NCI-H748 treated with DMSO at 0.1 percent for 48 hours (cell line): ENCODE measurements at places on chromosomes 3 and 15.

GRCh38 chr15:49721621-49722020, 100.8 kb downstream of the DTWD1 start:
- DNase-seq, result no peak

DNA sequence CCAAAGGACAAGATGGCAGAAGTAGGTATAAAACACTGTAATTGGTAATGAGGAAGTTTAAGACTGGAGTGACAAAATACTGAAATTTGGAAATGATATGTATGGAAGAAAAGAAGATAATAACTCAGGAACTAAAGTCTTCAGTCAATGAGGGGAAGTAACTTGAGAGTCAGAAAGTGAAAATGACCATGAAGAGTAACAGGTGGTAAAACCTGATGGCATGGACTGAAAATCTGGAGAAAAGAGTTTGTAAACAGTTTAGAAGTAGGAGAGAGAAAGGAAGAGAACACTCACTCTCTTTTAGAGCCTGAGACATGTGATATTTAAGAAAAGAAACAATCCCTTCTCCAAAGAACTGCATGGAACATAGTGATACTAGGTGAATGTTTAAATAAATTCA, 387.9 kb downstream of the PYDC2 start:
- no peak for DNase-seq

DNA sequence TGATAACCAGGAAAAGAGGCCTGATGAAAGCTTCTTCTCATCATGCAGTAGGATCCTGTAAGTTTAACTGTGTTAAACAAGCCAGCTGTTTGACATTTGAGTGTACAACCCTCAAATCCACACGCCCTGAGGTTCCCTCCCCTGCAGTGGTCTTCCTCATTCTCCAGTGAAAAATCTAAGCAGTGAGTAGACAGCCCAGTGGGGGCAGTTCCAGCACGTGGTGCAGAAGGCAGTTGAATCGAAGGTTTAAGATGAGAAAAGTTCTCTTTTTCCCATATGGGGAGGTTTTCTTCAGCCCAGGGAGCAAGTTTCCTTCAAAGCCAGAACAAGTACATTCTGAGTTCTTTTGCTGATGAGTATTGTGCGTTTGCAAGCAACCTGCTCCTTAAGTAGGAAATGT, 174.5 kb downstream of the NR2F2 start:
- DNase-seq, result no peak

DNA sequence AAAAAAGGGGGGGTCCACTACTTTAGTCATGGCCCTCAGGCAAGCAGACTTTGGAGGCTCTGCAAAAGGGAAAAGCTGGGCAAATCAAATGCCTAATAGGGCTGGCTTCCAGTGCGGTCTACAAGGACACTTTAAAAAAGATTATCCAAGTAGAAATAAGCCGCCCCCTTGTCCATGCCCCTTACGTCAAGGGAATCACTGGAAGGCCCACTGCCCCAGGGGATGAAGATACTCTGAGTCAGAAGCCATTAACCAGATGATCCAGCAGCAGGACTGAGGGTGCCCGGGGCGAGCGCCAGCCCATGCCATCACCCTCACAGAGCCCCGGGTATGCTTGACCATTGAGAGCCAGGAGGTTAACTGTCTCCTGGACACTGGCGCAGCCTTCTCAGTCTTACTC, 15.3 kb downstream of the ZMAT3 start:
- no peak for DNase-seq

DNA sequence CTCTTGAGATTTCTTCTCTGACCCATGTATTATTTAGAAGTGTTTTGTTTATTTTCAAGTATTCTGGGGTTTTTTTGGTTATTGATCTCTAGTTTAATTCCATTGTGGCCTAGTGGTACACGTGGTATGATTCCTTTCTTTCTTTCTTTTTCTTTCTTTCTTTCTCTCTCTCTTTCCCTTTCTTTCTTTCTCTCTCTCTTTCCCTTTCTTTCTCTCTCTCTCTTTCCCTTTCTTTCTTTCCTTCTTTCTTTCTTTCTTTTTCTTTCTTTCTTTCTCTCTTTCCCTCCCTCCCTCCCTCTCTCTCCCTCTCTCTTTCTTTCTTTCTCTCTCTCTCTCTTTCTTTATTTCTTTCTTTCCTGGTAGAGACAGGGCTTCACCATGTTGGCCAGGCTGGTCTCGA, 85.7 kb upstream of the UBE2E1 start:
- DNase-seq, result no peak

- no peak for DNase-seq
Observed at GRCh38 chr3:63167113-63167512, 111.0 kb upstream of the SYNPR start.

- no peak for DNase-seq
Observed at GRCh38 chr3:188578576-188579363, 424.8 kb downstream of the LPP start.

DNA sequence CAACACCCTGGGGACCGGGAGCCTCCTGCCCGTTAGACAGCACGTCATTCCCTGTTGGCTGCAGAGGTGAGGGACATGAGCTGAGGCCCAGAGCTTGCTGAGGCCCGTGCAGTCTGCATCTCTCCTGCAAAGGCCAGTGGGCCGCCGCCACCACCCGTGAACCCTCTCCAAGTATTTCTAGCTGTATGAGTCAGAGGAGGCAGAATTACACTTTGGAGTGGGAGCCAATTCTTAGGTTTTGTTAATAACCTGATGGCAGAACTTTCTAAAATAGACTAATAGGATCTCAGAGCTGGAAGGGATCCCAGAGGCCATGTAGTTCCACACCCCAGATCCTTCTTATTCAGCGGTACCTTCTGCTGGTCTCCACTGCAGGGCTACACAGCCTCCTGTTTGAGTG, 335.2 kb upstream of the CTDSPL start:
- no peak for DNase-seq

GRCh38 chr3:164416491-164417222, 661.6 kb downstream of the SI start:
- DNase-seq, result no peak

DNA sequence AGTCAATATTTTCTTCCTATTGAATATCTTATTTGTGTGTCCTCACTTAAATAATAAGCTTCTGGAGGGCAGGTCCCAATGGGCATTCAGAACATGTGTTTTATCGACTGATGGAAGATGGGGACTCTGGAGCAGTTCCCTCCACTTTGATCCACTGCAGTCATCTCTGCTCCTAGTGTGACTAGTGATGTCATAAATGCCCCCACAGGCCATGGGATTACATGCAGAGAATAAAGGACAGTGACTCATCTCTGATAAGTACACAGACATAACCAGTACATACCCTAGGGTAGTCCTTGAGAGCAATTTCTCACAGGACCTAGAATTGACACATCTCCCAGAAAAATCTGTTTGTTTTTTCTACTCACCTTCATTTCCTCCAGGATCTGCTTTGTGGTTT, 49.4 kb upstream of the FMN1 start:
- no peak for DNase-seq

DNA sequence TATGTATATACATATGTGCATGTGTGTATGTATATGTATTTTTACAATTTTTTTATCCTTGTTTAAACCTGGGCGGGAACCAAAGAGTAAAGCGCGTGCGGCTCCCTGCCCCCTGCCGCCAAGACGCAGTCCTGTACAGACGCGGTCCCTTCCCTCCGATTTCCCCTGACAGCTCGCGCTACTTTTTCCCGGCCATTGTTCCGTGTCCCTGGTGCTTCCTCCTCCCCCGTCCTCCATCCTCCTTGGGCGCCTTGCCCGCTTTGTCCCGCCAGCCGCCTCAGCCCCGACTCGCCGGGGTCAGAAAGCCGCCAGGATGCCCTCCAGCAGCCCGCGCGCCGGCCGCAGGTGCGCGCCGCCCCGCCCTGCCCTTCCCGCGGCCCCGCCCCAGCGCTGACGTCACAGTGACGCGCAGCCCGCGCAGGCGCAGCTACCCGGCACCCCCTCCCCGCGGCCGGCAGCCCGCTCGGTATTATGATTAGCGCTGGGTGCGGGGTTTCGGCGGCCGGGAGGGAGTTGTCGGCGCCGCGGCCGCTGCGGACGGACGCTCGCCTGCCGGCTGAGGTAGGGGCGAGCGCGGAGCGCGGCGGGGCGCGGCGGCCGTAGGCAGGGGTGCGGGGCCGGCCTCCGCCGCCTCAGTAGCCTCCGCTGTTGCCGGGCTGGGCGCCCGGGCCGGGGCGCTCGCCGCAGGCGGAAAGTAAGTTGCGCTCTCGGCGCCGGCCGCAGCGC, at the start of gene SNRK:
SNRK (plus strand) TSS at position 426 of the 726 bp plus-strand sequence. CDS start 16,664 bp downstream, outside the sequence.
- DNase-seq, result peak; percentile 39

- DNase-seq, result no peak
Observed at GRCh38 chr3:15216501-15216900, 10.5 kb downstream of the CAPN7 start.

GRCh38 chr15:101803676-101804075, 367 bp downstream of the OR4F6 start:
- no peak for DNase-seq

DNA sequence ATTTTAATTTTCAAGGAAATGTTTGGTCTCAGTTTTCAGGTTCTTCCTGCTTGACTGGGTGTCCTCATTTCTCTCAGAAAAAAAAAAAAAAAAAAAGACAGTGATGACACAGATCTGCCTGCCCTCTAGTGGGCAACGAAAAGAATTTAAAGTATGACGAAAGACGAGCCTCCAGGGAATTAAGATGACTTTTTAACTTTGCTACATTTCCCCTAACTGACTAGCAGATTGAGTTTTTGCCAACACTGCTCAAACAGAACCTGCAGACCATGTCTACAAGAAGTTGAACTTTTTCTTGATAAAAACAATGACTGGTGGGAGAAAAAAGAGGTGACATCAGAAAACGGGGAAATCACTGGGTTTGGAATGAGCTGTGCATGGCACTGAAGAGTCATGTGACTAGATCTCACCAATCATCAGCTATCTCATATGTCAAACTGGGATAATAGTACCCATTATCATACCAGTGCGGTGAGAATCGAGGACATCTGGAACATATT, 40.8 kb downstream of the EOMES start:
- no peak for DNase-seq

- no peak for DNase-seq
Observed at GRCh38 chr15:96183867-96184266, 146.6 kb upstream of the NR2F2 start.

DNA sequence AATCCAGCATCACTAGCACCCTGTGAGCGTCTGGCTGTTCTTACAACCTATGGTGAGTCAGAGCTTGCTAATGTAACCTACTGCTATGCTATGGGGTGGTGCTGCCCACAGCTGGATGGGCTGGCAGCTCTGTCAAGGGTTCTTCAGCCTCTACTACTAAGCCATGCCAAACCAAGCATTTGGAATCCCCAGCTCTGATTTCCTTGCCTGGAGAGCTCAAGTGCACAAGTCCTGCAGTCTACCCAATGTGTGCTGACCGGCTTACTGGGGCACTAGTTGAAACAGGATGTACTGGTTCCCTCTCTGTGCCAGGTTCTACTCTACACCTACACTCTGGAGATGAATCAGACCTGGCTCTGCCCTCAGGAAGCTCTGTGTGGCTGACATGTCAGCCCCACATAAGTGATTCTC, 4.2 kb downstream of the TEX264 start:
- DNase-seq, result no peak

DNA sequence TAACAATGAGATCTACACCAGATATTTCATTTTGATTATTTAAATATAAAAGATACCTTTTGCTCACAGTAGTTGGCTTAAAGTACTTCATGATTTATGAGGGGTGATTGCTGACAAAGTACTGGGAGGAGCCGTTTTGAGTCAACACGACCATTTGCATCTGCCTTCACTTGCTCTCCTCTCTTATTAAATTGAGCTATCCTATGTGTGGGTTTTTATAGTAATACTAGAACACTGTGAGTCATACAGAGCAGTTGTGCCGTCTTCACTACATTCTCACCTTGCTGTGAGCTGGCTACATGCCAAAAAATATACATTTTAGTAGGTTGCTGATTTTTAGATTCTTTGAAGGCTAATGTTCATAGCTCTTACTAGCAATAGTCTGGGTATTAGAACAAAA, 161.2 kb downstream of the ALCAM start:
- DNase-seq, result peak; percentile 93

GRCh38 chr3:197683191-197683590, 53.5 kb downstream of the RUBCN start:
- no peak for DNase-seq

- DNase-seq, result no peak
Observed at GRCh38 chr3:66353530-66353929, 132.7 kb downstream of the SLC25A26 start.

DNA sequence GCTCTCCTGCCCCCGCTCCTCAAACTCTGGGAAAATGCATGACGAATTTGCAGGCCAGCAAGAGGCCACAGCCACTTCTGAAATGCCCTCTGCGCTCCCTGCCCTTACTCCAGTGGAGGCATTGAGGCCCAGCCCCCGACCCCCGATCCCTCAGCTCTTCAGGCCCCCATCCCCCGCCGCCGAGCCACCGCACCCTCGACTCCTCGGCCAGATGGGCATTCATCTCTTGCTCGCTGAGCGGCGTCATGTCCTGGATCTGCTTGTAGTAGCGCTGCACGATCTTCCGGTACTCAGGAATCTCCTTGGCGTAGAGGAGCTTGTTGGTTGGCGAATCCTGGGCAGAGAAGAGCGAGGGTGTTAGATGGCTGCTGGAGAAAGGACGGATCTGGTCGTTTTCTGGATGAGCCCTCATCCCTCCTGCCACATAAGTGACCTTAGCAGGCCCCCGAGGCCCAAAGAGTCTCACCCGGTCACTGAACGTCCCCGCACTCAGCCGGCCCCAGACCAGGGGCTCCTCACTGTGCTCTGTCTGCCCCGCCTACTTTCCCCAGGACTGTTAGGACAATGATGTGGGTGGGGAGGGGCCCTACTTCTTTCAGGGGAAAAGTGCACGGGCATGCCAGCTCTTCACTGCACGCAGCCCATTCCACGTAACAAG, 14.0 kb downstream of the H1-8 start:
- DNase-seq, result no peak

- DNase-seq, result no peak
Observed at GRCh38 chr3:3686907-3687648, 112.2 kb upstream of the LRRN1 start.

GRCh38 chr15:100806157-100806556, 73.5 kb upstream of the ALDH1A3 start:
- no peak for DNase-seq

DNA sequence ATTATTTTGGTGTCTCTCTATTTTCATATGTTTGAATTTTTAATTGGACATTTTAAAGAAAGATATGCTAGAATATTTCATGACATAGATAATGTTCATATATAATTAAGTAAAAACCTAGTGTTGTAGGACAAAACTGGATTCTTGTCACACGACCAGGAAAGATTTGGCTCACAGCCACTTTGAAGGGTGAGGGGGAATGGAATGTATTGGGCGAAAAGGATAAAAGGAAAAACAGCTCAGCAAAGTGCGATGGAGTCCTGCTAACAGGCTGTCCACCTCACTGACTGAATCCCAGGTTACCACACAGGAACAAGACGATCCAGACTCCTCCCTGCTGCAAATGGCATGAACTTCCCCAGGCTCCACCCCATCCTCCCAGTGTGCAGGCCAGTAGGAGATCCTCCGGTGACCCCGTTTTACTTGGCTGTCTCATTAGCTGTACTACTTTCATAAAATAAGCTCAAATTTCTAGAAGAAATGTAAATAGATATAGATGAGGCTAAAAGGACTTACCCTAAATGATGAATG, 186.2 kb downstream of the CD47 start:
- DNase-seq, result no peak

DNA sequence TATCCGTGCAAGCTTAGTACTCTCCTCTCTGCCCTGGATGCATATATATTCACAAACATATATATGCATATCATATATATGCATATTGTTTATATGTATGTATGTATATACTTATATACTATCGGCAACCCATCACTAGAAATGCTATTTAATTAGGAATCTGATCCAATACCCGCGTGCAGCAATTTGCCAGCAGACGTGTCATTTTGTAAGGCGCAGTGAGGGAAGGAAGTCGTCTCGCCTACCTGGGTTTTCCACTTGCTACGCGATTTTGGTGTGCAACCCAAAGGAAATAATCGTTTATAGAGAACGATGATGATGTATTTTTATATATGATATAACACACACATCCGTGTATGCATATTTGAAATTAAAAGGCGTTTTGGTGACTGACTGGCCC, 5.6 kb upstream of the FEZF2 start:
- no peak for DNase-seq
